ENCODE measurements at places on chromosomes 12 and 14. TPM values are rescaled to one million over a fixed set of nuclear protein-coding genes. Genes with fewer than 3 reads are reported as not detected.

GLI1 gene
- 0.07 TPM for total RNA-seq

CLEC9A gene
- total RNA-seq: not detected

SMIM41 gene
- not detected for total RNA-seq

GPR84 gene
- total RNA-seq: 2.4 TPM

PHETA1 gene
- total RNA-seq: 2.2 TPM

GLIPR1L1 gene
- total RNA-seq: not detected

ATL1 gene
- total RNA-seq: 0.58 TPM

SERPINA5 gene
- total RNA-seq: not detected

FAM222A gene
- total RNA-seq: 0.29 TPM

PLD4 gene
- total RNA-seq: not detected

KERA gene
- total RNA-seq: not detected

GZMB gene
- 2,294 TPM for total RNA-seq

All from activated CD4-positive, alpha-beta memory T cell treated with anti-CD3 and anti-CD28 coated beads for 36 hours (primary cell).